Mesothelial cell of epicardium (in vitro differentiated cells): ENCODE measurements at places on chromosomes 4 and X. TPM values are rescaled to one million over a fixed set of nuclear protein-coding genes. Genes with fewer than 3 reads are reported as not detected.
A peak's percentile ranks its signal among the peaks of the same experiment; 100 is the strongest.

- H3K27me3 ChIP-seq, result no peaks in the 10 kb centered on the region
- DNase-seq, result no peak
- H3K36me3 ChIP-seq, result no peaks in the 10 kb centered on the region
- peak overlapping the region; percentile 27 for H3K27ac ChIP-seq
- no peak overlapping the region for H3K4me3 ChIP-seq
- peaks cover 50% of the 10 kb centered on the region for H3K4me1 ChIP-seq
These were observed 7.2 kb downstream of the NR0B1 start for GRCh38 chrX:30301963-30302362.

DNA sequence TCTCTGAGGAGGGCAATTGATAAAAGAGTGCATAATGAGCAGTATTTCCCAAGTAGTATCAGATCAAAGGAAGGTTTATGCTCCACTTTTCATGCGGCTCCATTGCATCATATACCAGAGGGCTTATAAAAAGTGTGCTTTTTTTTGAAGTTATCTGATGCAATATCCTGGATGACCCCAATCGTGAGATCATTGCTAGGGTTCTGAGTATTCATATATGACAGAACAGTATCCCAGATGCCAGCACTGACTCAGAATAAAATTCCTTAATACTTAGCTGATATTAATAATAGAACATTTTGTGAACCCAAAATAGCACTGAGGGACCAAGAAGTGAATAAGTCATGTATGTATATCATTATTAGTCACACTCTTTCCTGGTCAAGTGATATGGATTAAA, 945.5 kb upstream of the AGA start:
- H3K4me3 ChIP-seq, result no peak overlapping the region
- no peaks in the 10 kb centered on the region for H3K36me3 ChIP-seq
- no peaks in the 10 kb centered on the region for H3K27me3 ChIP-seq
- no peaks in the 10 kb centered on the region for H3K4me1 ChIP-seq

GRCh38 chrX:7926501-7926900, 712 bp downstream of the PNPLA4 start:
- H3K4me3 ChIP-seq, result peak overlapping the region; percentile 87
- peaks cover 9% of the 10 kb centered on the region for H3K27me3 ChIP-seq
- no peak for DNase-seq
- no peaks in the 10 kb centered on the region for H3K36me3 ChIP-seq
- peaks cover 11% of the 10 kb centered on the region for H3K4me1 ChIP-seq

Gene TCEAL6
- not detected in 3 replicates for total RNA-seq

Gene ARR3
- not detected in 3 replicates for total RNA-seq

Gene LRAT
- 20.3 to 23.3 TPM (median 22.9 TPM) in 3 replicates for total RNA-seq
